H4 (cell line): ENCODE measurements at places on chromosomes 16 and 17. TPM values are rescaled to one million over a fixed set of nuclear protein-coding genes. Genes with fewer than 3 reads are reported as not detected.

The NHLRC4 gene
- total RNA-seq = 0.06 and 0.43 TPM in 2 replicates

The KRT31 gene
- not detected in 2 replicates for total RNA-seq

The C17orf67 gene
- 0.41 and 0.72 TPM in 2 replicates for total RNA-seq

The PRSS22 gene
- not detected in 2 replicates for total RNA-seq

The TEX14 gene
- 0.06 TPM in 1 of 2 replicates, not detected in the other for total RNA-seq

The HOXB4 gene
- total RNA-seq = 0.45 TPM in 2 replicates

The NHERF2 gene
- total RNA-seq = 33.1 and 33.7 TPM in 2 replicates

DNA sequence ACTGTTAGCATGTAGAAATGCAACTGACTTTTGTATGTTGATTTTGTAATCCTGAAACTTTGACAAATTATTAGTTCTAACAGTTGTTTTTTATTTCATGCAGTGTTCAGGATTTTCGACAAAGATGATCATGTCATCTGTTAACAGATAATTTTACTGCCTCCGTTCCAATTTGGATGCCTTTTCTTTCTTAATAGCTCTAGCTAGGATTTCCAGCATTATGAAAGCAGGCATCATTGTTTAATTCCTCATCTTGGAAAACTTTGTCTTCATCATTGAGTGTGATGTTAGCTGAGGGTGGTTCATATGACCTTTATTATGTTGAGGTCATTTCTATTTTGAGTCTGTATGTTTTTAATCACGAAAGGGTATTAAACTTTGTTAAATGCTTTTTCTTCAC is 31.9 kb downstream of the RMI2 start:
- DNase-seq = no peak

- DNase-seq = no peak
Measured at GRCh38 chr17:78529871-78530670, 47.1 kb downstream of the DNAH17 start.

DNA sequence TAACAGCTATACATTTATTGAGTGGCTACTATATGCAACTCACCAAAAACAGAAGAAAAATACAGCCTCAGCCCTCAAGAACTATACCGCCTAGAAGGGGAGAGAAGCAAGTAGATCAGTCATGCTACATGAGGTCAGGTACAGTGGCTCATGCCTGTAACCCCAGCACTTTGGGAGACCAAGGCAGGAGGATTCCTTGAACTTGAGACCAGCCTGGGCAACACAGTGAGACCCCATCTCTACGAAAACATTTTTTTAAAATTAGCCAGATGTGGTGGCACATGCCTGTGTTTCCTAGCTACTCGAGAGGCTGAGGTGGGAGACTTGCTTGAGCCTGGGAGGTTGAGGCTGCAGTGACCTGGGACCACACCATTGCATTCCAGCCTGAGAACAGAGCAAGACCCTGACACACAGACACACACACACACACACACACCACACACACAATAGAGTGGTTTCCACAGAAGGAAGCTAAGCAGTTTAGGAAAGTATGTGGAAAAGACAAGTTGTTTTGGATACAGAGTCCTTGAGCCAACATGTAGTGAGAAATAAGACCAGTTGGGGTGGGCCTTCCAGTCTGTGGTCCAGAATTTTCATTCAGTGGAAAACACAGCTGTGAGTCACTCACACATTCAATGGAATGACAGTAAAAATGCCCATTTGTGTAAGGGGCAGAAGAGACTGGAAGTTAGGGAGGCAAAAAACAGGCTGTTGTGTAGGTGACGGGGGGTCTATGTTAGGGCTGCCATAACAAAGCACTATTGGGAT is 10.7 kb upstream of the SNTB2 start:
- no peak for DNase-seq

DNA sequence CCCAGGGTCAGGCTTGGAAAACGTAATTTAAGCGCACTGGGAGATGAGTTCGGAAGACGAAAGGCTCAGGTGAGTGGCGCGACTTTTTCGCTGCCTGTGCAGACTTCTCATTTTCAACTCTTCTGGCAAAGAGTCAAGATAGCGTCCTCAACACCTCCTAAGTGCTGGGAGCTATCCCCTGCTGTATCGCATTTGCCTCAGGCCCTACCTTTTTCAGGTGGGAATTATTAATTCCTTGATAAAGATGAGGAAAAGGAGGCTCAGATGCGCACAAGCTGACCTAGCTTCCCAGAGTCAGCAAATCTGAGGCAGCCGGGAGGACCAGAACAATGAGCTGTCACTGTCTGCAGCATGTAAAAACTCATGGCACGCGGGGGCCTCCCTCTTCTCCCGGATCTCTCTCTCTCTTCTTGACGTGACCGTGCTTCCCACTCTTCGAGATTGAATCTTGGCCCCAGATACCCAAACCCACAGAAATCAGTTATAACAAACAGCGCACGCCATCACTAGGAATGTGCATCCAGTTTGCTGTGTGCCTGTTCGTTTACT is 512 bp upstream of the ADAMTS18 start:
- DNase-seq = no peak

DNA sequence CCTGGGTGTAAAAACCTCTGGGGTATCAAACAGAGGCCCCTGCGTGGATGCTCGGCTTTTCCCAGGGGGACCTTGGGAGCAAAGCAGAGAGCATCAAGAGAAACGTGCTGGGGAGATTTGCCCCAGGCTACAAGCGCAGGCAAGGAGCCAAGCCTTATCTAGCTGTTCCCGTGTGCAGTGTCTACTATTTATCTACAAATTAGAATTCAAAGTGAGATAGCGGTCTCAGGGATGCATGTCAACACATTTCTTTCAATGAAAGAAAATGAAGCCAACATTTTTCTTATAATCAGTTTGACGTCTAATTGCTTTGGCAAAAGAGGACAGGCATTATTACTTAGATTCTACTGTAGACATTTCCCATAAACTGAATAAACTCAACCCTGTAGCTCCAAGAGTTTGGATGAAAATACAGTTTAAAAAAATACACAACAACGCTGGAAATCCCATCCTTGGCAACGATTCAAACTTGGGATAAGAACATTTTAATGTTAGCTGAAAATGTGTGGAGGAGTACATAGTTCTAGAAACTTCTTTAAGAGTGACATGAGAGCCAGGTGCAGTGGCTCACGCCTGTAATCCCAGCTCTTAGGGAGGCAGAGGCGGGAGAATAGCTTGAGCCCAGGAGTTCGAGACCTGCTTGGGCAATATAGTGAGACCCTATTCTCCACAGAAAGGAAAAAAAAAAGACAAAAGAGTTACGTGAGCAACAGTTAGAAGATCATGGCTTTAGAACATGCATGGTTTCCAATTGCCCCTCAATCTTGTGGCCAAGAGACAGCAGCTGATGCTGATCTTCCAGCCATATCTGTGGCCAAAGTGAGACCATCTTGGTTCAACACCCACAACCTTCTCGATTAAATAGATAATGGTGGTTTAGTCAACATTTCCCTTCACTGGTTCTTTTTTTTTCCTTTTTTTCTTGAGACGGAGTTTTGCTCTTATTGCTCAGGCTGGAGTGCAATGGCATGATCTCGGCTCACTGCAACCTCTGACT is 7.2 kb downstream of the SPNS3 start:
- no peak for DNase-seq

DNA sequence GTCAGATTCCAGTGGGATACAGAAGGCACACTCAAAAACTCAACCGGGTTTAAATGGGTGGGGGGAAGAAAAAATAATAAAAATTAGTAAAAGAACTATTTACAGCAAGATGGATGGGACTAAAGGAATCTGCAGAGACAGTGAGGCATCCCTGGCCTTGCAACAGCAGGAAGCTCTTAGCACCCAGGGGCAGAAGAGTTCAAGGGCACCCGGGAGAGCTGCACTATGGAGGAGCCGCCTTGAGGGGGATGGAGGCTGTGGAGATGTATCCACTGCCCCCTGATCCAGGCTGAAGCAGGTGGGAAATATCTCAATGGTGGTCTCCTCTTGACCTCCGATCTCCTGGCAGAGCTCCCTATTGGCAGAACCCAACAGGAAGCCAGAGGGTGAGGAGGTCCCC is 69.4 kb upstream of the NFAT5 start:
- no peak for DNase-seq

DNA sequence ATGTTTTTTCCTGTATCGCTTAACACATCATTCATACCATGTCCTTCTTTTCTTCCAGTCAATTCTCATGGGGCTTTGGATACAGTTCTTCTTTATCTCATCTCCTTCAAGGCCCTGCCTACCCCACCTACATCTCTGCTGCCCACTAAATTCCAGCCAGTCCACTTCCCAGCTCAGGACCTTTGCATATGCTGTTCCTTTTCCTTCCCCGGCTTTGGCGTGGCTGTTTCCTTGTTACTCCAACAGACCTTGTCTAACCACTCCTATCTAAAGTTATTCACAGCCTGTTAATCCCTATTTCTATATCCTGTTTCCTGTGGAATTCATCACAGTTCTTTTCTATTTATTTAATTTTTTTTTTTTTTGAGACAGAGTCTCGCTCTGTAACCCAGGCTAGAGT is 6.6 kb upstream of the STAT3 start:
- no peak for DNase-seq

GRCh38 chr16:28259091-28259780 is 33.1 kb upstream of the SBK1 start:
- DNase-seq = no peak

GRCh38 chr16:73321853-73322252 is 273.9 kb upstream of the ZFHX3 start:
- DNase-seq = no peak

DNA sequence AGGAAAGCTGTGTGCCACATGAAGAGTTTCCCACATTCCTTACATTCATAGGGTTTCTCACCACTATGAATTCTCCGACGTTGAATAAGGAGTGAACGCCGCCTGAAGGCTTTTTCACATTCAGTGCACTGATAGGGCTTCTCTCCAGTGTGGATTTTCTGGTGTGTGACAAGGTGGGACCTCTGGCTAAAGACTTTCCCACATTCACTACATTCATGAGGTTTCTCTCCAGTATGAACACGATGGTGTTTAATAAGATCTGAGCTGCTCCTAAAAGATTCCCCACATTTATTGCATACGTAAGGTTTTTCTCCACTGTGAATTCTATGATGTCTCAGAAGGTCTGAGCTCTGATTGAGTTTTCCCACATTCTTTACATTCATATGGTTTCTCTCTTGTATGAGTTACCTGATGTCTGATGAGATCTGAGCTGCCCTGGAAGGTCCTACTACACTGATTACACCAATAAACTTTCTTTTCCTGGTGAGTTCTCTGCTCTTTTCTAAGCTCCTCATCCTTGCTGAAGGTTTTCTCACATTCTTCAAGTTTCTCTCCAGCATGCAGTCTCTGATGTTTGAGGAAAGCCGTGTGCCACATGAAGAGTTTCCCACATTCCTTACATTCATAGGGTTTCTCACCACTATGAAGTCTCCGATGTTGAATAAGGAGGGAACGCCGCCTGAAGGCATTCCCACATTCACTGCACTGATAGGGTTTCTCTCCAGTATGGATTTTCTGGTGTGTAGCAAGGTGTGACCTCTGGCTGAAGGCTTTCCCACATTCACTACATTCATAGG is 10.0 kb downstream of the ZNF594 start:
- DNase-seq = no peak

- DNase-seq = peak; percentile 62
Measured at GRCh38 chr17:77128896-77129567, 11.7 kb upstream of the SEC14L1 start.

- no peak for DNase-seq
Measured at GRCh38 chr17:50831471-50831928, 3.9 kb upstream of the WFIKKN2 start.

- no peak for DNase-seq
Measured at GRCh38 chr17:15157051-15157450, 108.1 kb downstream of the PMP22 start.

DNA sequence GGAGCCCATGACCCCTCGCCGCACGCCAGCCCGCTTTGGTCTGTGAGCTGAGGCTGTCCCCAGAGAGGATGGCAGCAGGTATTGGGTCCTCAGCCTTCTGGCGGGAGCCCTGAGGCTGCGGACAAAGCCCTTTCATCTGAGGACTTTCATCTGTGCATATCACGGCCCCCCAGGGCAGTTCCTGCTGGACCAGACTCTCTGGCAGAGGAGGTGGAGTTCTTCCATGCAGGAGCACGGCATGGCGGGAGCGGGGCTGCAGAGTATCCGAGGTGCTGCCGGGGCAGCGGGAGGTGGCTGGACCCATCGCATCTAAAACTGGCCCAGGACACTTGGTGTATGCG is 18.8 kb downstream of the DHX38 start:
- DNase-seq = no peak
